ENCODE measurements at places on chromosomes 5 and 9.

GRCh38 chr5:171269717-171270116 lies 39.3 kb upstream of the TLX3 start:
- no peak for DNase-seq

GRCh38 chr5:75667586-75667985 lies 49.7 kb downstream of the POC5 start:
- DNase-seq, result no peak

GRCh38 chr9:12775679-12776512 lies 1.1 kb downstream of the LURAP1L start:
- no peak for DNase-seq

- DNase-seq, result no peak
Measured at GRCh38 chr5:95526871-95527270, 27.9 kb downstream of the SKIC3 start.
